ENCODE measurements at places on chromosomes 1 and 21. TPM values are rescaled to one million over a fixed set of nuclear protein-coding genes. Genes with fewer than 3 reads are reported as not detected.
A peak's percentile ranks its signal among the peaks of the same experiment; 100 is the strongest.

DNA sequence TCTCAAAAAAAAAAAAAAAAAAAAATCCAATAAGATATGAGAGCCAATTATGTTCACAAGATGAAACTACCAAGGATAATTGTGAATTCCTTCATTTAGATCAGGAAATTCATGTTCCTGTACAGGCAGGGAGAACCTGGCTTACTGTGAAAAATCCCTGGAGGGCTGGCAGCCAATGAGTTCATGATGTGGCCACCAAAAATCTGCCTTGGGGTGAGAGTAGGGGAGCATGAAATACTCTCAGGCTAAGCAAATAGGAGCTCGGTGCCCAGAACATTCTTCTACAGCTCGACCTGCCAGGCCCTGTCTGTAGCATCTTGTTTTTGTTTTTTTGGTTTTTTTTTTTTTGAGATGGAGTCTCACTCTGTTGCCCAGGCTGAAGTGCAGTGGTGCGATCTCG is 50.1 kb downstream of the PIK3CD start:
- no peak overlapping the region for H3K4me3 ChIP-seq
- H3K27me3 ChIP-seq = no peaks in the 10 kb centered on the region

GRCh38 chr1:1892079-1892762 is 1.3 kb upstream of the GNB1 start:
- H3K4me1 ChIP-seq = peaks cover 25% of the 10 kb centered on the region
- no peaks in the 10 kb centered on the region for H3K27me3 ChIP-seq
- H3K36me3 ChIP-seq = no peaks in the 10 kb centered on the region
- peak overlapping the region; percentile 77 for H3K27ac ChIP-seq

- peaks cover 11% of the 10 kb centered on the region for H3K27me3 ChIP-seq
- DNase-seq = no peak
- no peak overlapping the region for H3K4me3 ChIP-seq
- H3K4me1 ChIP-seq = no peaks in the 10 kb centered on the region
- no peak overlapping the region for H3K27ac ChIP-seq
Measured at GRCh38 chr1:103106426-103107341, 1.6 kb downstream of the COL11A1 start.

DNA sequence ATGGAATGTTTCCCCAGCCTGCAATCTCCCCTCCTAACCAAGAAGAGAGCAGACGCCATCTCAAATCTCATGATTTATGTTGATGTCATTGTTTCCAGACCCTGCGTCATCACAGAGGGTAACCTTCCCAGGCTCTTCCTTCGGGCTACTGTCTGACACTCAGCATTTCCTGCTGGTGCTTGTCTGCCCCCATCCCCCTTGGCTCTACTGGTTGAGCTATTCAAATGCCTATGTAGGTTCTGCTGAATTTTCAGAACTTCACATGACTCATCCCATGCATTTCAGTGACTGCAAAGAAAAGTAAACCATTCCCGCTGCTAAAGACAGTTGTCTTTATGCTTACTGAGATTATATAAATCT is 24.8 kb upstream of the ITPKB start:
- H3K27ac ChIP-seq = no peak overlapping the region
- H3K4me1 ChIP-seq = peaks cover 8% of the 10 kb centered on the region
- H3K4me3 ChIP-seq = no peak overlapping the region
- no peak for DNase-seq

- peaks cover 53% of the 10 kb centered on the region for H3K27me3 ChIP-seq
- H3K36me3 ChIP-seq = no peaks in the 10 kb centered on the region
- DNase-seq = no peak
- H3K4me3 ChIP-seq = no peak overlapping the region
- no peak overlapping the region for H3K27ac ChIP-seq
Measured at GRCh38 chr1:160116283-160117147, 956 bp downstream of the ATP1A2 start.

DNA sequence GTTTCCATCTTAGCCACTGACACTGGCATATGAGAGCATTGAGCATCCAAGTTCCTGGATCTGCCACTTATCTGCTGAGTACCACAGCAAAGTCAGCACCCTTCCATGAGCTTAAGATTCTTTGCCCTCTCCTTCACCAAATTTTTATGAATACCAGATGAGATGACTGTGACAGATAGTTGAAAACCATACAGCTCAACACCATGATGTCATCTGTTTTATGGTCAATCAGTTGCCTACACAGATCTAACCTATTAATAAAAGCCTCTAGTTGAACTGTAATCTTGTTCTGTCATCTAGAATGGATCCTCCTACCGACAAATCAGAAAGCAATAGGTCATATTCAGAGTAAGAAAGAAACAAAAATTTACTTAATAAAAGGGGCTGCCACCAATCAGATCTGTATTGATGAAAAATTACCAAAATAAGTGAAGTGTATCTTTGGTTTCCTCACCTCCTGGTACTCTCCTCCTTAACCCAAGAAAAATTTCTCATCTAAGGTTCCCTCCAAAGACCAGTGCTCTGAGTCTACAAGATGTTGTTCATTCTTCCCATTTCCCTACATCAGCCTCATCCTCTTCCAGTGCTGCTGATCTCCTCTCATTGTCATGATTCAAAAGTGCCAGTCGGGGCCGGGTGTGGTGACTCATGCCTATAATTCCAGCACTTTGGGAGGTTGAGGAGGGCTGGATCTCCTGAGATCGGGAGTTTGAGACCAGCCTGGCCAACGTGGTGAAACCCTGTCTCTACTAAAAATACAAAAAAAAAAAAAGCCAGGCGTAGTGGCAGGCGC is 138.8 kb upstream of the CTTNBP2NL start:
- DNase-seq = no peak
- H3K4me1 ChIP-seq = no peaks in the 10 kb centered on the region
- no peaks in the 10 kb centered on the region for H3K36me3 ChIP-seq
- H3K4me3 ChIP-seq = no peak overlapping the region

- H3K4me1 ChIP-seq = no peaks in the 10 kb centered on the region
- no peaks in the 10 kb centered on the region for H3K27me3 ChIP-seq
- no peaks in the 10 kb centered on the region for H3K36me3 ChIP-seq
Measured at GRCh38 chr1:205925736-205926135, 17.5 kb downstream of the SLC26A9 start.

The SHISA4 gene
- 0.54 TPM for total RNA-seq

The CRNN gene
- not detected for total RNA-seq

The COL24A1 gene
- total RNA-seq = 0.06 TPM

All from T-cell (primary cell).